Colonic mucosa (tissue), 4 donors: ENCODE measurements at places on chromosomes 1 and 21.
A peak's percentile ranks its signal among the peaks of the same experiment; 100 is the strongest.

GRCh38 chr1:30962609-30963508 lies 54.3 kb upstream of the SDC3 start:
- H3K4me1 ChIP-seq, result no peaks in the 10 kb centered on the region
- no peak overlapping the region for H3K4me3 ChIP-seq
- no peak for DNase-seq

- H3K36me3 ChIP-seq, result no peaks in the 10 kb centered on the region
- H3K4me1 ChIP-seq, result no peaks in the 10 kb centered on the region
- DNase-seq, result peak; percentile 68
- peak within 1 kb of the TSS; percentile 69 for H3K4me3 ChIP-seq
- peaks cover 7% of the 10 kb centered on the region for H3K27me3 ChIP-seq
- peak within 1 kb of the TSS; percentile 76 for H3K27ac ChIP-seq
These were observed at the start of gene HUNK for GRCh38 chr21:31872452-31873274. HUNK (plus strand) TSS chr21:31873020; CDS start chr21:31873675, 655 bp downstream.

DNA sequence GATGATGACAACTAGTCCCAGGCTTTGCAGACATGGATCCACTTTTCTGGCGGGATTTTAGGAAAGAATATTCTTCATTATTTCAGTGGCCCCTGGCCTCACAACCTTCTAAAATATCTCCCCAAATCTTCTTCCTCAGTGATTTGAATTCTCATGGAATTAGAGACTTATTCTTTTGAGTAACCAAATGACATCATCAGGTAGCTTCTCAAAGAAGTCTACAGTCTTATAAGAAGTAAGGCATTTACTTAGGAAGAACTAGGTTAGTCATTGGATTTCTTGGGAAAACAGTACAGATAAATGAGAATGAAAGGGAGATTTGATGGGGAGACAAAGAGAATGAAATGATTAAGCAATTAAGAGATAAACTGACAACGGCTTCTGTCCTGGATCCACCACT lies 201.1 kb upstream of the PROX1 start:
- no peaks in the 10 kb centered on the region for H3K27me3 ChIP-seq
- no peaks in the 10 kb centered on the region for H3K4me1 ChIP-seq
- DNase-seq, result no peak
- H3K36me3 ChIP-seq, result no peaks in the 10 kb centered on the region

DNA sequence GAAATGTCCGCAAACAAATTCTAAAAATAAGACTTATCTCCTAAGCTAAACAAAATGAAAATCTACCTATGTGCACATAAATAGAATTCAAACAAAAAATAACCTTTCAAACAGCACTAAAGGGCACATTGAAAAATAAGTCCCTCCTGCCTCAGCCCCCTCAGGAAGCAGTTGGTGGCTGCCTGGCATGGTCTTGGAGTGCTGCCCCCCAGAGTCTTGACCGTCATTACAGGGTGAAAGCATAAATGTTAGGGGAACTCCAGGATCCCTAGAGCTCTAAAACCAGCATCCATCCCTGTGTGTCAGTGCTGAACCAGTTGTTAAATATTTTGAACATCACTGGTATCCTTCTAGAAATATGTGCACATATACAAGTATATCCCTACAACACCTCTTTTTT lies 6.5 kb upstream of the NPL start:
- H3K36me3 ChIP-seq, result no peaks in the 10 kb centered on the region
- no peaks in the 10 kb centered on the region for H3K27me3 ChIP-seq
- H3K4me1 ChIP-seq, result no peaks in the 10 kb centered on the region

DNA sequence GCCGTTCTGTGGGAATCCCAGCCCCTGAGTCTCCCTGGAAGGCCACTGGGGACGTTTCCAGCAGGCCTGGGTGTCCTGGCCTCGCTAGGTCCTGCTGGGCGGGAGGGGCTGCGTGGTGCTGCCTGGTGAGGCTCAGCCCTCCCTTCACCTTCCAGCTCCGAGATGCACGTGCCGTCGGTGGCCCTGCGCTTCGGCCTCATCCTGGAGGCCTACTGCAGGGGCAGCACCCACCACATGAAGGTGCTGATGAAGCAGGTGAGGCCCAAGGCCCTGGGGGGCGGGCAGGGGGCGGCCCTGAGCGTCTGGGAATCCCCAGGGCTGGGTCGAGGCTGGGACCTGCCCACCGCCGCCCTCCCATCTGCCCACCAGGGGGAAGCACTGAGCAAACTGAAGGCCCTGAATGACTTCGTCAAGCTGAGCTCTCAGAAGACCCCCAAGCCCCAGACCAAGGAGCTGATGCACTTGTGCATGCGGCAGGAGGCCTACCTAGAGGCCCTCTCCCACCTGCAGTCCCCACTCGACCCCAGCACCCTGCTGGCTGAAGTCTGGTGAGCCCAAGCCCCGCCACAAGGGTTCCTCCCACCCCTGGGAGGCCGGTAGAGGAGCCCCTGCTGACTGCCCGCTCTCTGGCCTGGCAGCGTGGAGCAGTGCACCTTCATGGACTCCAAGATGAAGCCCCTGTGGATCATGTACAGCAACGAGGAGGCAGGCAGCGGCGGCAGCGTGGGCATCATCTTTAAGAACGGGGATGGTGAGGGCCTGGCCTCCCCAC lies 70.3 kb downstream of the PIK3CD start:
- H3K36me3 ChIP-seq, result no peaks in the 10 kb centered on the region
- H3K27me3 ChIP-seq, result no peaks in the 10 kb centered on the region
- no peak overlapping the region for H3K27ac ChIP-seq
- peak; percentile 48 for DNase-seq
- no peak overlapping the region for H3K4me3 ChIP-seq
- H3K4me1 ChIP-seq, result no peaks in the 10 kb centered on the region

GRCh38 chr21:41371685-41372030 lies 9.8 kb downstream of the MX2 start:
- no peak overlapping the region for H3K27ac ChIP-seq
- no peak overlapping the region for H3K4me3 ChIP-seq
- H3K4me1 ChIP-seq, result no peaks in the 10 kb centered on the region
- H3K27me3 ChIP-seq, result no peaks in the 10 kb centered on the region

- no peaks in the 10 kb centered on the region for H3K36me3 ChIP-seq
- no peak overlapping the region for H3K27ac ChIP-seq
- H3K4me3 ChIP-seq, result no peak overlapping the region
- H3K4me1 ChIP-seq, result no peaks in the 10 kb centered on the region
These were observed 42.8 kb downstream of the PRKCZ start for GRCh38 chr1:2093055-2093454.

DNA sequence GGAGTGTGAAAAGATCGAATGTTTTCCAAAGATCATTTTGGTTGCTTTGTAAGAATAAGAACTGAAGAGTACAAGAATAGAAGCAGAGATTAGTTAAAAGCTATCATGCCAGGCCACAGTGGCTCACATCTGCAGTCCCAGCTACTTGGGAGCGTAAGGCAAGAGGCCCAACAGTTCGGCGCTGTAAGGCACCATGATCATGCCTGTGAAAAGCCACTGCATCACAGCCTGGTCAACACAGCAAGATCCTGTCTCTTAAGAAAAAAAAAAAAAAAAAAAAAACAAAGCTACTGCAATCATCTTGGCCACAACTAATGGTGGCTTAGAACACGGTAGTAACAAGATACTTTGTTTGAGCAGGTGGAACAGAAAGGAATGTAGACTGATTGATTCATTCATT lies 116.2 kb downstream of the EIF4G3 start:
- no peaks in the 10 kb centered on the region for H3K27me3 ChIP-seq
- H3K27ac ChIP-seq, result no peak overlapping the region
- H3K36me3 ChIP-seq, result no peaks in the 10 kb centered on the region
- H3K4me3 ChIP-seq, result no peak overlapping the region

DNA sequence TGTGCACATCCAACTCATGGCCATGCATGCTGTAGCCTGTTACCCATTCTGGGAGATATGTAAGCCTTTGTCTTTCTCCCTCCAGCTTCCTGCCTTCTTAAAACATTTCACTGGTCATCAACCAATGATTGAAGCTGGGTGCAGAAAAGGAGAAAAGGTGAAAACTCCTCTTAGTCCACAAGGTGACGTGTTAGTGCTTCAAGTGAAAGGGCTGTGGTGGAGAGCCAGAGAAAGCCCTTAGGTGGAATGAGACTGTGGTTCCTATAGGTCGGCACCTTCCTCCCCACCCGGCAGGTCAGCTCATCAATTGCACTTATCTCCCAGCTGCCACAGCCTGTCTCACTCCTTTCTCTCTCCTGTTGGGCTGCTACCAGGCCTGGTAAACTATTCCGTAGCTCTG lies 30.4 kb downstream of the ERG start:
- H3K27ac ChIP-seq, result no peak overlapping the region
- H3K4me1 ChIP-seq, result no peaks in the 10 kb centered on the region
- H3K36me3 ChIP-seq, result no peaks in the 10 kb centered on the region

GRCh38 chr1:100627936-100628335 lies 90.0 kb downstream of the GPR88 start:
- no peaks in the 10 kb centered on the region for H3K36me3 ChIP-seq
- no peak overlapping the region for H3K4me3 ChIP-seq
- no peaks in the 10 kb centered on the region for H3K4me1 ChIP-seq
- no peaks in the 10 kb centered on the region for H3K27me3 ChIP-seq

DNA sequence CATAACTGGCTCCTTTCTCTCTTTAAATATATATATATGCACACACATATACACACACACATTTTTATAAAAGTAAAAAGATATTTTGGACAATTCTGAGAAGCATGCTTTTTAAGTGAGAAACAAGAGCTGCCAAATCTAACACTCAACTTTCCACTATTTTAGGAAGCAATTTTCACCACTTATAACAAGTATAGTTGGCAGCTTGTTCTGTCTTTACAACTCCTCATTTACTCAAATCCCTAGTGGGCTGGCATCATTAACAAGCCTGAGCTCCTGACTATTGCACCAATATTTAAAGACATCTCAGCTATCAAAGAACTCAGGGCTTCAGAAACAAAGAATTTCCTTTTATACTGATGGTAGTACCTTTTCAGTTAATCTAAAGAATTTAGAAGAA lies 76.6 kb downstream of the RAB3GAP2 start:
- H3K27ac ChIP-seq, result no peak overlapping the region
- no peaks in the 10 kb centered on the region for H3K27me3 ChIP-seq
- no peak for DNase-seq
- H3K36me3 ChIP-seq, result peaks cover 11% of the 10 kb centered on the region
- no peaks in the 10 kb centered on the region for H3K4me1 ChIP-seq
- H3K4me3 ChIP-seq, result no peak overlapping the region

DNA sequence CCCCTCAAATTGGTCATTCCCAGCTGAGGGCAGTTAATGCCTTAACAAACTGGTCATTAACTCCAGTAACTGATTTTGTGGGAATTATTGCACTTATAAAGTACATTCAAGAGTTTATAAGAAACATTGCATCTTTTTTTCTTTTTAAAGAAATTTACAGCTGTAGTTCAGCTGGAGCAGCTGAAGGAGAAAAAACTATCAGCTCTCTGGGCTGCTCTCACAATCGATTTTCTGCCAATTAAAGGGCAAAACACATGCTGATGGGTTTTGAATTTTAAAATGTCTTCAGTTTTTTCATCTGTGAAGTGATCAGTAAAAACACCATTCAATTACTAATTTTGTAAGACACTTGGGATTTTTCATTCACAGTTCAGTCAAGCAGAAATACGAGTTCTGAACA lies 74.7 kb downstream of the KIFAP3 start:
- H3K36me3 ChIP-seq, result no peaks in the 10 kb centered on the region
- H3K4me1 ChIP-seq, result no peaks in the 10 kb centered on the region
- H3K27ac ChIP-seq, result no peak overlapping the region
- DNase-seq, result no peak
- no peak overlapping the region for H3K4me3 ChIP-seq
- no peaks in the 10 kb centered on the region for H3K27me3 ChIP-seq

- no peaks in the 10 kb centered on the region for H3K36me3 ChIP-seq
- no peaks in the 10 kb centered on the region for H3K4me1 ChIP-seq
- no peak overlapping the region for H3K27ac ChIP-seq
- no peaks in the 10 kb centered on the region for H3K27me3 ChIP-seq
- no peak for DNase-seq
- H3K4me3 ChIP-seq, result no peak overlapping the region
These were observed 5.9 kb upstream of the FCGR2A start for GRCh38 chr1:161499099-161500039.

- no peak overlapping the region for H3K27ac ChIP-seq
- no peak overlapping the region for H3K4me3 ChIP-seq
- H3K4me1 ChIP-seq, result no peaks in the 10 kb centered on the region
These were observed 94.1 kb downstream of the NMNAT2 start for GRCh38 chr1:183323849-183324683.

- no peaks in the 10 kb centered on the region for H3K27me3 ChIP-seq
- H3K36me3 ChIP-seq, result no peaks in the 10 kb centered on the region
- no peaks in the 10 kb centered on the region for H3K4me1 ChIP-seq
- H3K27ac ChIP-seq, result no peak overlapping the region
These were observed 14.7 kb upstream of the GUCA2A start for GRCh38 chr1:42179275-42179674.

- no peak overlapping the region for H3K27ac ChIP-seq
- no peaks in the 10 kb centered on the region for H3K36me3 ChIP-seq
- DNase-seq, result no peak
- no peaks in the 10 kb centered on the region for H3K4me1 ChIP-seq
These were observed 34.9 kb downstream of the ASH1L start for GRCh38 chr1:155527677-155528076.

GRCh38 chr1:32627596-32628162 lies 22.7 kb downstream of the ZBTB8OS start:
- H3K4me1 ChIP-seq, result no peaks in the 10 kb centered on the region
- DNase-seq, result no peak
- no peaks in the 10 kb centered on the region for H3K36me3 ChIP-seq
- no peaks in the 10 kb centered on the region for H3K27me3 ChIP-seq
- no peak overlapping the region for H3K27ac ChIP-seq

DNA sequence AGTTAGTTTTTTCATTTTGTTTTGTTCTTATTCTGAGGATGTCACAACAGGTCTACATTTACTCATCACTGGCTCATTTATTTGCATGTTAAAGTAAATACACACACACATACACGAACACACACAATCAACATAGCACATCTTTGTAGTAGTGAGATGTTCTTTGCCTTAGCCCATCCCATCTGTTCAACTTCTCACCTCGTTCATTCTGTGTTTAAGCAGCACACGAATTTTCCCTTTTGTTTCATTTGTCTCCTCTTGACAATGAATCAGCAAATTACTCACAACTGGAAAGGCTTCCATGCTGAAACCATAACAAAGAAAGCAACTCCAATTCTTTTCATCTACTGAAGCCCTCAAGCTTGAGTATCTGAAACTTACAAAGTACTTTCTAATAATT lies 133.3 kb upstream of the CHRM3 start:
- no peak overlapping the region for H3K27ac ChIP-seq
- DNase-seq, result no peak
- no peaks in the 10 kb centered on the region for H3K4me1 ChIP-seq
- no peak overlapping the region for H3K4me3 ChIP-seq

DNA sequence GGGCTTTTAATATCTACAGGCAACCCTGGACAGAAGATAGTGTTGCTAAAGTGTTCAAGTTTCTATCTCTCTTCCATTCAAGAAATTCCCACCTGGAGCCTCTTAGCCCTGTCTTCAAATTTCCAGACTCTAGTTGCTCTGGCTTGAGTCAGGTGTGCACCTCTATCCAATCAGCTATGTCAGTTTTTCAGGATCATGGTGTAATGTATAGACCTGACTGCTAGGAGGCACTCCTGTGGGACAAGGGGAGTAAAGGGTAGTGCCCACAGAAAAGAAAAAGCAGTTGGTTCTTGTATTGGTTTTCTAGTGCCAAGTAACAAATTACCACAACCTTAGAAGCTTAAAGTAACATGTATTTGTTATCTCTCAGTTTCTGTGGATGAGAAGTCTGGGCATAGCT lies 6.2 kb upstream of the ZRANB2 start:
- H3K27ac ChIP-seq, result peak overlapping the region; percentile 63
- no peaks in the 10 kb centered on the region for H3K27me3 ChIP-seq
- no peak for DNase-seq
